Stimulated activated CD4-positive, alpha-beta T cell treated with anti-CD3 and anti-CD28 coated beads, Interleukin-4, amount 100 ng/mL, for 1 hour (primary cell): ENCODE measurements at places on chromosomes 3 and 15.

- DNase-seq: no peak
Measured at GRCh38 chr3:38978729-38979128, 73.0 kb downstream of the SCN11A start.

DNA sequence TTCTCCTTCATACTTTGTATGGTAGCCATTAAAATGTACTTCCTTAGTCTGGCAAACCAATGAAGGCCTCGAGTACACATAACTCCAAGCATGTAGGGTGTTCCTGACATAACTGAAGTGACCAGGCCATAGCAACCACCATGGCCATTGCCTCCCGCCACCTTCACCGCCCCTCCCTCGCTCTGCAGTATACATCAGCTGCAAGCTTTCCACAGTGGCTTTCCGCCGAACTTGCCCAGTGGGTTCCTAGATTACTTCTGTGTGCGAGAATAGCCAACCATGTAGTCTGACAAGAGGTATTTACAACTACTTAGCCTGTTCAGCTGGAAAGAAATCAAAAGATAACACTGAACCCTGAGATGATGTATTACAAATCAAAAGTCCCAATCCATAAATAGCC is 3.4 kb upstream of the CTNNB1 start:
- DNase-seq: no peak

DNA sequence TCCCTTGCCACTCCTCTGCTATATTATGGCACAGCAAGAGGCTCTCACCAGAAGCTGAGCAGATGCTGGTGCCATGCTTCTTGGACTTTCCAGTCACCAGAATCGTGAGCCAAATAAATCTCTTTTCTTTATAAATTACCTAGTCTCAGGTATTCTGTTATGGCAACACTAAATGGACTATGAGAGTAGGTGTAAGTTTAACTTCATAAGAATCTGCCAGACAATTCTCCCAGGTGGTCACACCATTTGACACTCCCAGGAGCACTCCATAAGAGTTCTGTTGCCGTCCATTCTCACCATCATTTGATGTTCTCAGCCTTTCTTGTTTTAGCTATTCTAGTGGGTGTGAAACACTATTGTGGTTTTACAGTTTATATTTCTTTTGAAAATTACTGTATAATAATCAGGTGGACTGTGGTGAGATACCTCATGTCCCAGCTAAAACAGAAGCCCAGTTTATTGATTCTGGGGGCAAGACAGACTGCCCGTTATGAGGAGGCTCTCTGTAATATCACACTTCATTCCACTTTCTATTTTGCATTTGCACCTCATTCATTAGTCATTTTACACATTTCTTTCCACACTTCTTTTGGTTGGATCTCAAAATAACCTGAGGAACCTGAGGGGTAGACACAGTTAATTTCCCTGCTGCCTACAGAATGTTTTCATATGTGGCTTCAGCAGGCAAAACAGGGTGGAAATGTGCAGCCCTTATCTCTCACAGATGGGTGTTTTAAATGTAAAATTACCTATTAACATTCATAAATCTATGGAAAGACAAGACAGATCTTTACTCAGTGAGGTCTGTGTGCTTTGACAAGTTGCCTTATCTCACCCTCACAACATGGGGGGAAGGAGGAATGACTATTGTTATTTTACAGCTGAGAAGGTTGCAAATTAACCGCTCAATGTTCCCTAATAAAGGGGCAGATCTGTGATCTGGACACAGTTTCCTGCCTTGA is 42.1 kb downstream of the CDCP1 start:
- DNase-seq: no peak

GRCh38 chr3:74149466-74149865 is 465.0 kb downstream of the CNTN3 start:
- no peak for DNase-seq

- no peak for DNase-seq
Measured at GRCh38 chr3:194985031-194985578, 285.9 kb downstream of the XXYLT1 start.

DNA sequence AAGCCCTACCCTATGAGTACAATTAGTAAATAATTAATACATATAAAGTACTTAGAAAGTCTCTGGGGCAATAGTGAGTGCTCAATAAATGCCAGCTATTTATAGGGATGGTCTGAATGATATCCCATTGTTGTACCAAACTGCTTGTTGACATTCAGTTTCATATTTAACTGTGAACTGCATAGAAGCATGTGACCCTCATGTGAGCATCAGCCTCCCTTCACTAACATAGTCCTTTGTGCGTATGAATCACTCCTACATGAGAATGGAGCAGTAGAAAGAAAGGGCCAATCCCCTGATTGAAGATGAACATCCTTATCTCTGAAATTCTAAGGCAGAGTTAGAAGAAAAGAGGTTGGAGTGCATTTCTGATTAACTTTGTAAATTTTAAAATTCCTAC is 68.7 kb upstream of the ATP10A start:
- no peak for DNase-seq

- no peak for DNase-seq
Measured at GRCh38 chr3:45218578-45219390, 7.3 kb downstream of the TMEM158 start.

DNA sequence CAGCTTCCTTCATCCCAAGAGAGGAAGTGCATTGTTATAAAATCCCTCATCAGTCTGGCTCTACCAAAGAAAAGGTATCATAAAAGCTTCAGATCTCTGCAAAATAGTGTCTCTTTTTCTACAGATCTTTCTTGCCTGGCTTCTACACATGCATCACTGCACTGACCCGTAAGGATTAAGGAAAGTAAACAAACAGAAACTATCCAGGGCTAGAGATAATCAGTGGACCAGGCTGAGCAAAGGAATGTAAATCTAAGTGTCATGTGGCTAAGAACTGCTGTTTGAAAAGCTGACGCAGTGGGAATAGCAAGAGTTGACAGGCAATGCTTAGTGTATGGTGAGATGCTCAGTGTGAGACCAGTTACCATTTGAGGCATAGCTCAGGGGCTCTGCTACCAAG is 339.7 kb downstream of the IL5RA start:
- no peak for DNase-seq

- DNase-seq: no peak
Measured at GRCh38 chr3:187746442-187747281, 1.4 kb upstream of the BCL6 start.

GRCh38 chr15:83372434-83372891 is 74.7 kb upstream of the SH3GL3 start:
- no peak for DNase-seq

GRCh38 chr15:27133249-27133648 is 162.3 kb downstream of the GABRG3 start:
- no peak for DNase-seq

DNA sequence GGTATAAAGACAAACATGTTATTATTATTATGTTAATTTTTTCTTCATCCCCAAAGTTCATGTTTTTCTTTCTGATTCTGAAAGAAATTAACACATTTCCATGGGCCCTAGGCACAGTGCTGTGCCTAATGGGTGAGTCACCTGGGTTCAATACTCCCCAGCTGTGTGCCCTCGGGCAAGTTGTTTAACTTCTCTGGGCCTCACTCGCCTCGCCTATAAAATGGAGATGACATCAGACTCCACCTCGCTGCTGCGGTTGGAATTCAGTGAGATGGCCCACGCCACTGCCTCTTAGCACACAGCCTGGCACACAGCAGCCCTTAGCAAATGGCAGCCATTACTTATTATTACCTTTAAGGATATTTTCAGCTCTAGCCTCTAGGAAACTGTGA is 22.6 kb downstream of the DNASE1L3 start:
- no peak for DNase-seq

DNA sequence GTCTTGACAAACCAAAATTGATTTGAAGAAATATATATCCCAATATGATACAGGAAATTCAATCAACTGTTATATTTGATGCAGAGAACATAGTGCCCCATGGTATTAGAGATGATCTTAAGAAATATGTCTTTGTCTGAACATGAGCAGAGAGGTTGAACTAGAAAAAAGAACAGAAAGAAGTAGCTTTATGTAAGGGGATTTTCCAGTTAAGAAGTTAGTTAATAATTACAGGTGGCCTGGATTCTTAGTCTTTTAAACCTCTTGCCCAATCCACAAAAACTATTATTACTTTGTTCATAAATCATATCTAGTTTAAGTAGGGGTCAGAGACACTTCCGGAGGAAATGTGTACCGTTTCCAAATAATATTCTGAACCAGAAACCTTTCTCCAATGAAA is 1186.7 kb upstream of the EPHA6 start:
- no peak for DNase-seq
